ENCODE measurements at places on chromosomes 7 and 10. TPM values are rescaled to one million over a fixed set of nuclear protein-coding genes. Genes with fewer than 3 reads are reported as not detected.

Gene RPEL1
- not detected for total RNA-seq

Gene GHRHR
- not detected for total RNA-seq

Gene COL1A2
- not detected for total RNA-seq

Gene BLNK
- total RNA-seq: 0.98 TPM

Gene TRPV5
- not detected for total RNA-seq

Gene ELN
- total RNA-seq: not detected

Gene LRRD1
- not detected for total RNA-seq

Gene ADCY1
- not detected for total RNA-seq

Gene MOGAT3
- not detected for total RNA-seq

Gene STK31
- 0.48 TPM for total RNA-seq

Gene CARD11
- 63.3 TPM for total RNA-seq

Gene SNX10
- 9.8 TPM for total RNA-seq

Gene AGMO
- total RNA-seq: not detected

Gene NYAP1
- total RNA-seq: 1.3 TPM

Gene TMEM184A
- 21.4 TPM for total RNA-seq

Gene EN2
- total RNA-seq: not detected

Gene MMRN2
- 12.1 TPM for total RNA-seq

Gene ZNF117
- 7.3 TPM for total RNA-seq

Gene CYP2C8
- total RNA-seq: not detected

Gene PPP1R17
- not detected for total RNA-seq

Gene PRPS1L1
- total RNA-seq: not detected
